SHP77 treated with DMSO at 0.1 percent for 48 hours (cell line): ENCODE measurements at places on chromosomes 5 and 9.
A peak's percentile ranks its signal among the peaks of the same experiment; 100 is the strongest.

DNA sequence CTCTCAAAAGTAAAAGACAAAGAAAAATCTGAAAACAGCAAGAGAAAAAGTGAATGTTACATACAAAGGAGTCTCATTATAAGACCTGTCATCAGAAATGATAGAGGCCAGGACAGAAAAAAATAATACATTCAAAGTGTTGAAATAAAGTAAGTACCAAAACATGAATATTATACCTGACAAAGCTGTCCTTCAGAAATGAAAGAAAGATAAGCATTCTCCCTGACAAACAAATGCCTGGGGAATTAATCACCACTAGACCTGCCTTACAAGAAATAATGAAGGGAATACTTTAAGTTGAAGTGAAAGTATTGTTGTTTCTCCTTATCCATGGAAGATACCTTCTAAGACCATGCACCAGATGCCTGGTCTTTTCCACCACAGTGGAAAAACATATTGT is 1605.2 kb upstream of the CDH6 start:
- no peak for DNase-seq

- no peak for DNase-seq
Measured at GRCh38 chr5:53943938-53944337, 366.4 kb downstream of the ARL15 start.

GRCh38 chr5:42302186-42302585 is 121.1 kb upstream of the GHR start:
- DNase-seq = no peak

- no peak for DNase-seq
Measured at GRCh38 chr9:7387840-7388239, 411.7 kb downstream of the DMAC1 start.

DNA sequence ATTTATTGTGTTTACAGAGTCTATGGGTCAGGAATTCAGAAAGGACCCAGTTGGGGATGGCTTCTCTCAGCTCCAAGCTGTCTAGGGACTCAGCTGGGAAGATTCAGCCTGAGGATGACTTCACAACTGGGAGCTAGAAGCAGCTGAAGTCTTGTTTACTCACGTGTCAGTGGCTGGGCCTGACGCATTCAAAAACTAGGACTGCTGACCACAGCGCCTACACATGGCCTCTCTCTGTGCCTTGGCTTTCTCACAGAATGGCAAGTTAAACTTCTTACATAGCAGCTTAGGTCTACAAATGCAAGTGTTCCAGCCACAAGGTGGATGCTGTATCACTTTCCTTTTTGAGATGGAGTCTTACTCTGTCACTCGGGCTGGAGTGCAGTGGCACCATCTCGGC is 16.3 kb upstream of the PPP2CA start:
- DNase-seq = peak; percentile 26

DNA sequence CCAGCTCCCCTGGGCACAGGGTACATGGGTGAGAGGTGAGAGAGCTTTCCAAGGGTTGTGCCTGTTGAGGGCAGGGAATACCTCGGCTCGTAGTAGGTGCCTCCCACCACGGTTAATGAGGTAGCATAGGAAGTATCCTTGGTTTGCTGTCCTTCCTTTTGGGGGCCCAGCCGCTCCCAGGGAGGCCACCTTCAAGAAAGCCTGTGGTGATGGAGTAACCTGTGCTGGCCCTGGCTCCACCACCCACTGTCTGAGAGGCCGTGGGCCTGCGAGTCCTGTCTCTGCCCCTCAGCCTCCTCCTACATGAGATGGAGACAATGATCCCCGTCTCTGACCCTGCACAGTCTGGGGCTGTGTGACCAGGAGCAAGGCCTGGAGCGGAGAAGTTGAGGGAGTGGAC is 40.8 kb downstream of the COL27A1 start:
- no peak for DNase-seq

- no peak for DNase-seq
Measured at GRCh38 chr5:108326982-108327381, 54.9 kb downstream of the FBXL17 start.

- no peak for DNase-seq
Measured at GRCh38 chr5:174172152-174172551, 126.6 kb downstream of the NSG2 start.

DNA sequence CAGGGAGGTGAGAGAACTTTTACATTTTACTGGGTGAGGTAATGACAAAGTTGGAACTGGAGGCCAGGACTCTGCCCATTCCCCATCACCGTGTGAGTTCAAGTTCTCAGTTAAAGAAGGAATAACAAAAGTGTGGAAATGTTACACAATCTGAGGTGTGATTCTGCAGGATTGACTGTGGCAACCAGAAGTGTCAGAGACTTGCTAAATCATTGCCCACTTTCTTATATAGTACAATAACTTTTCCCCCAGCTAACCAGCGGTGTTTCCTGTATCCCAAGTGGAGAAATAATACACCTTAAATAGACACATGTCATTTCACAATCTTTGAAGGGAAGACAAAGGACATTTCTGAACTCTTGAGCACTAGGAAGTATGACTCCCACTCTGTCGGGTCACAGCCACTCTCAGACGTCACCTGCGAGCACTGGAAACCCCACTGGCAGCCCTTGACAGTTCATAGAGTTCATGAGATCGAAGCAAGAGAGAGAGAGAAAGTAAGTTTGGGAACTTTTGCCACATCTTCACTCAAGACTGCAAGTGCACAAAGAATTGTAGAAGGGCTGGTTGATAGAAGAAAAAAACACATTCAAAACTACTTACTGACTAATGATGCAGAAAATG is 28.4 kb downstream of the PAX5 start:
- no peak for DNase-seq

DNA sequence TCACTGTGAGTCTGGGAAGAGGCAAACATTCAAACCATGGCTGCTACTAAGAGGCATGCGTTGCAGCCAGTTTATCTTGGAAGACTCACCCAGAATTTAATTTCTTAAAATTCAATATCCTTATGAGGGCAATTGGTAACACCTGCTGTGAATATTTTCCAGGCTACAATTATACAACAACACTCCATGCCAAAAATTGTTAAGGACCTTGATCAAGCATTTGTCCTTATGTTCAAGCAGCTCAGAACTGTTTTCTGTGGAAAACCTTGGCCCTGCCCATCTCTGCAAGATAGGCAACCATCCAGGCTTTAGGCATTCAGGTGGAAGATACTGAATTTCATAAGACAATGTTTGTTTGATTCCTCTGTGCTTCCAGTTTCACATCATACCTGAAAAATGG is 327.8 kb downstream of the FBXL7 start:
- no peak for DNase-seq

DNA sequence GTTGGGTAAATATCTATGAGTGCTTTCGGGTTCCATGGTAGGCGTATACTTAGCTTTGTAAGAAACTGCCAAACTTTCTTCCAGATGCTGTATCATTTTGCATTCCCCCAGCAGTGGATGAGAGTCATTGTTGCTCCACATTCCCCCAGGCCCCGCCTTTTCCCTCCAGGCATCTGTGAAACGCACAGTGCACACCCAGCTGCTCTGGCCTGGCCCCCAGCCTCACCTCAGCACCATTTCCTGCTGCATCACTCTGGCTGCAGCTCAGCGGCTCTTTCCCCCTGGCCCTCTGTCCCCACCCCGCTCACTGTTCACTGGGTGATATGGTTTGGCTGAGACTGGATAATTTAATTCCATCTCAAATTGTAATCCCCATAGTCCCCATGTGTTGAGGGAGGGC is 76.6 kb upstream of the SPTLC1 start:
- DNase-seq = no peak

GRCh38 chr9:38004809-38005560 is 64.0 kb downstream of the SHB start:
- DNase-seq = no peak

- no peak for DNase-seq
Measured at GRCh38 chr9:88544245-88544644, 9.3 kb downstream of the NXNL2 start.

DNA sequence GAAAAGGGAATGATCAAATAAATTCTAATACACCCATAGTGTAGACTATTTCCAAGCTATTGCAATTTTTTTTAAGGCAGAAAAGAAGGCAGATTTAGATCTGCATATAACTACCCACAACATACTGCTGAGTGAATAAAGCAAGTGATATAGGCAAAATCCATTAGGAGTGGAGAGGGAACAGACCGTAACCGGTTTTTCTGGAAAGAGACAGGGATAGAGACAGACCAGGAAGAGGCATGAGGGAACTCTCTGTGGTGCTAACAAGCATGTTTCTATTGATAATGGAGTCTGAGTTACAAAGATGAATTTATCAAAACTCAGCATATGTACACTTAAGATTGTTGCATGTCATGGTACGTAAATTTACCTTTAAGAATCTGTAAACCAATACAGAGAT is 14.5 kb downstream of the ZDHHC21 start:
- DNase-seq = no peak

- DNase-seq = no peak
Measured at GRCh38 chr5:141330299-141331080, at the start of gene PCDHGA1. Gene PCDHGA1, plus strand, starts transcription at chr5:141330514.

DNA sequence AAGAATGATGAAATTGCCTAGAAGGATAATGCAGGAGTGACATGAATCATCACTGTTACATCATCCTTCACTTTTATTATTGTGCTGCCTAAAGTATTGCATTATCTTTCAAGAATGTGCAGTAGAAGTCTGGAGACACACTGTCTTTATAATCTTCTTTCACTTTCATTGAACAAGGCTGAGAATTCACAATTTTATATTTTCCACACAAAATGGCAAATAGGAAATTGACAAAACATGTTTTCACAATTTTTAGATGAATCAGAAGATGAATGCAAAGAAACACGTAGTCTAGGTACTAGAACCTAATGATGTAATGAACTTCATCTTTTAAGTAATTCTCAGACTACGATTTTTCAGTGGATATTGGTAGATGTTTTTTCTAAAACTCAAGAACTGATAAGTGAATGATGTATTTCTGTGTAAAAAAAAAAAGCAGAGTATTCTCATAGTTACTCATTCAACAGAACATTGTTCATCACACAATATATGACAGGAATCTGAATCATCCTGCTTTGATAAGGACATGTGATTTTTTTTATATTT is 131.5 kb upstream of the GRHPR start:
- DNase-seq = no peak

- DNase-seq = no peak
Measured at GRCh38 chr9:126500600-126501382, 112.9 kb upstream of the LMX1B start.

- no peak for DNase-seq
Measured at GRCh38 chr5:1515311-1515920, 8.3 kb downstream of the LPCAT1 start.
